ENCODE measurements at places on chromosomes 4 and X.
A peak's percentile ranks its signal among the peaks of the same experiment; 100 is the strongest.

- DNase-seq = no peak
Observed at GRCh38 chr4:74317616-74318246, 9.5 kb downstream of the EPGN start.

- DNase-seq = no peak
Observed at GRCh38 chr4:24144381-24144780, 254.5 kb upstream of the PPARGC1A start.

DNA sequence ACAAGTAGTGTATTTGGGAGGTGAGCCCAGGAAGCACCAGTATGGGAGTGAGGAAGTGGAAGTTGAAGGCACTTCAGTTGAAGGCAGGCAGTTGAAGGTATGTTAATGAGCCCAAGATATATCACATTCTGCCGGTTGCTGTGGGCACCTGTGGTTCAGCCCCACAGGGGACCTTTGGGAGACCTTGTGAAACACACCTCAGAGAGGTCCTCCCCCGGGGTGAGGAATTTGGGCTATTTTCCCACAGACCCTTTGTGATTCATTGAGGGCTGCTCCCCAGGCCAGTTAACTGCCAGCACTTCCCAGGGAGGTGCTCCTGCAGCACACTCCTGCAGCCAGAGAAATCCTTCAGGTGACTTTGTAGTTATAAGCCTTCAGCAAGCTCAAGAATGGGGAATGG lies 45.9 kb downstream of the PTCHD1 start:
- DNase-seq = no peak

DNA sequence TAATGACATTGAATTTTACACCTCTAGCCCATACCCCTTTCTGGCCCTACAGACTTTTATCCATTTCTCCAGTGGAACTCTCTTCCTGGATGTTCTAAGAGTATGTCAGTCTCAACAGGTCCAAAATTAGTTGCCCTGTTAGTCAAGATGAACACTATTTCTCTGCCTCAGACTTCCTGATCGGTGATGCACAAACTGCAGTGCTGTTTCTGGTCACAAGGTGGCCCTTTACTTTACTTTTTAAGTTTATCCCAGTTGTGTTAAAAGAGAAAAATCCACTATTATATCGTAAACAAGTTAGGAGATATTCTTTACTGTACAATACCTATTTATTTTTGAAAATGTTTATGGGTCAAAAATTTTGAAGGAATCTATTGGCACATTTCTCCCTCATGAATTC lies 13.1 kb downstream of the TCEAL7 start:
- DNase-seq = peak; percentile 16

- DNase-seq = no peak
Observed at GRCh38 chrX:108584617-108585211, 145.1 kb downstream of the COL4A5 start.

DNA sequence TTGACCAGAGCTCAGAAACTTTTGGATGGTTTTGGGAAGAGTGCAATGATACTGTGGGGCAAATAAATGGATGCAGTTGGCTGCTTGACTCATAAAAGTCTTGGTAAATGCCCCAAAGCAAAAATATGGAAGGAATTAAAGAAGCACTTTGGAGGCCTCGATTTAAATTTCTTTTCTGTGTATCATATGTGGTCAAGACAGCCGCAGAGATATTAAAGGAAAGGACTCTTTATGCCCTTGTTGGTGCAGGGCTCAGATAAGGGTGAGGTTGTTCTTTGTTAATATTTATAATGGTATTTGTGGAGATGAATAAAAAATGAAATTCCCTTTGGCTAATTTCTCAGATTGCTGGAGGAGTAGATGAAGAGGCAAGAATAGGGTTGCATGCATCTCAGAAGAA lies 90.2 kb downstream of the NHS start:
- no peak for DNase-seq

GRCh38 chr4:472881-473569 lies 25.9 kb downstream of the ZNF721 start:
- no peak for DNase-seq

GRCh38 chr4:89337681-89338080 lies 30.1 kb upstream of the GPRIN3 start:
- no peak for DNase-seq

DNA sequence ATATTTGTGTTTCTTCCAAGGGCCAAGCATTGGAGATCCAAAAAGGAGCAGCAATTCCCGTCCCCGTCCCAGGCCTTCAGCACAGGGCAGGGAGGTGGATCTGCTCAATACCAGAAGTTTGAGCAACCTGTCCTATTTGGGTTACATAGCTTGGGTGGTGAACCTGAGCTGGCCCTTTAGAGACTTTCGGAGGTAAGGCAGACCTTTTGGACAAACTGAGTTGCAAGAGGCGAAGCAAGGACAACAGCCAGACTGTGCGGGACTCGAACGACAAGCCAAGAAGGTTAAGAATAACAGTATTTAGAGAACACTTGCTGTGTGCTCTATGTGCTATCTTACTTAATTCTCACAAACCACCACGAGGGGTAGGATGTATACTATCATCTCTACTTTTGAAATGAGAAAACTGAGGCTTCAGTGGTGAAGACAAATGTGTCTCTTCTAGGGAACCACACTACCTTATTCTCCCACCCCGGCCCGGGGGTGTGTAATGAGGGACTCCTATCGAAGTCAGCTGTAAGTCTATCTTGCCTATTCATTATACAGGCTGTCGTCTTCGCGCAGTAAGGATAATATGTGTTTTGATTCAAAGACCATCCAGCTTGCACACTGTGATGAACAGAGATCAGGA lies 1.3 kb downstream of the NOP14 start:
- DNase-seq = no peak

DNA sequence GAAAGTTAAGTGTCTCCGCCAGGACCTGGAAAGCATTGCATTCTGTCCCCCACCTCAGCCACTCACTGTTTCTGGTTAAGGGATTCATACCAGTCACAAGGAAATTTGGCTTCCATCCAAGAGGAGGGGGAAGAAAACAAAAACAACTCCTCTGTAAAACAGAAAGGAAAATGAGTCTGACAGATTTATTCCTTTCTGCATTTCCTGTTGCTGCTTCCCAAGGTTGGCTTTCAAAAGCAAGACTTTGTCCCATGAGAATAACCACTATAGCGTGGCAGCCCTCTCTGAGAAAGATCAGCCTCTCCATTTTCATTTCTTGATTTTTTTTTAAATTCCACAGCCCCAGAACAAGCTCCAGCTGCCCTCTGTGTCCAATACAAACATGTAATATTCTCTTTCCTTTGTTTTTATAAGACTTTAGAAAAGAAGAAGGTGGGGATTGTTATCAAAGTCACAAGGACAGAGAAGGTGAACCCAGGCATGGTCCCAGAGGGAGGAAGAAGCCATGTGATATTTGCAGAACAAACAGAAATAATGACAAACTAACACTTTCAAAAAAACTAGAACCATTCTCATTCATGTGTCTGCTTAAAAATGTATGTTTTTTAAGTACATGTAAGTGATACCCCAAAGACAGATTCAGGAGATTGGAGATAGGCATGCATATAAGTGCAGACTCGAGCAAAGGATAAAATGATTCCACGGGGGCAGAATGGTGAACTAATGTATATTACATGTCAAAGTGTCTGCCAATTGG lies 90.7 kb upstream of the DCLK2 start:
- no peak for DNase-seq

DNA sequence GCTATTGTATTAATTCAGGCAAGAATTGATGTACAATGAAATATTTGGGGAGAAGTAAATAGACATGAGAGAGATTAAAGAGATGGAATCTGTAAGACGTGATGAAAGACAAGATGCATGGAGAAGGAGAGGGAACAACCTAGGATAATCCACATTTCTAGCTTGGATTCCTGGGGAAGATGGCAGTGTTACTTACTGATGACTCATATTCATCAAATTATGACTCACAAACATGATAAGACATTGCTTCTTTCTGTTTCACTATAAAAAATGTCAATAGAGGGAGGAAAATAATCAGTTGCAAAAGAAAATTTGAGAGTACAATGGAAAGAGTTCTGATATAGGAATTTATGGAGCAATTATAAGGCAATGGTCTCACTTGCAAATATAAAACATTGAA lies 104.1 kb upstream of the BMP3 start:
- no peak for DNase-seq

- no peak for DNase-seq
Observed at GRCh38 chrX:7071390-7071789, 76.1 kb upstream of the STS start.

DNA sequence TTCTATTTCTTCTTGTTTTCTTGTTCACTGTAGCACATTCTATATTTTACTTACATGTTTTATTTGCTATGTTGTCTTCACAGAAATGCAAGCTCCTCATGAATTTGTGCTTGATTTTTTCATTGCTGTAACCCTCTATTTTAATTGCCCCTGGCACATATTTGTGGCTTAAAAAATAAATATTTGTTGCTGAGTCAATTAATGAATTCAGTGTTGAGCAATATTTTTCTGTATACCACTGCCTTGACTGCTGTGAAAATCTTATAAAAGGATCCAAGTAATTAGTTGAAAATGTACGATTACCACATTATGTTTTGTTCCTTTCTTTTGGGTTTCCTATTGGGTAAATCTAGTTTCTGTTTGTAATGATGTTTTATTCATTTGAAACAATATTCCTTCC lies 68.5 kb downstream of the FAM47A start:
- DNase-seq = no peak

- no peak for DNase-seq
Observed at GRCh38 chr4:140085062-140085622, 68.8 kb downstream of the MAML3 start.

DNA sequence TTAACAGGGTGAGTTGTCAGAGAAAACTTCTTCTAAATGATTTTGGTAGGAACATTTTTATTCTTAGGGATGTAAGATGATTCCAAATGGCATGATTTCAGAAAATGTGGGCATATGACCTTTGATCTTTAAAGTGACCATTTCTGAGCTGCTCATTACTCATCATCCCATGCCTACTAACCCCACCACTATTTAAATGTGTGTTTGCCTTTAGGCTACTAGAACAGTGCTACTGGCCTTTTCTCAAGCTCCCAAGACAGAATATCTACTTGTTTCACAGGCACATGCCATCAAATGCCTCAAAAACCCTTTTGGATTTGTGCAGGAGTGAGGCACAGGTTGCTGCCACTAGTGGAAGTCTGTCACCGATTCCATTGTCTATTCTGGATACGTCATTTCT lies 428.2 kb downstream of the ADAM29 start:
- DNase-seq = no peak

GRCh38 chr4:135371137-135371536 lies 1169.5 kb upstream of the PABPC4L start:
- no peak for DNase-seq

DNA sequence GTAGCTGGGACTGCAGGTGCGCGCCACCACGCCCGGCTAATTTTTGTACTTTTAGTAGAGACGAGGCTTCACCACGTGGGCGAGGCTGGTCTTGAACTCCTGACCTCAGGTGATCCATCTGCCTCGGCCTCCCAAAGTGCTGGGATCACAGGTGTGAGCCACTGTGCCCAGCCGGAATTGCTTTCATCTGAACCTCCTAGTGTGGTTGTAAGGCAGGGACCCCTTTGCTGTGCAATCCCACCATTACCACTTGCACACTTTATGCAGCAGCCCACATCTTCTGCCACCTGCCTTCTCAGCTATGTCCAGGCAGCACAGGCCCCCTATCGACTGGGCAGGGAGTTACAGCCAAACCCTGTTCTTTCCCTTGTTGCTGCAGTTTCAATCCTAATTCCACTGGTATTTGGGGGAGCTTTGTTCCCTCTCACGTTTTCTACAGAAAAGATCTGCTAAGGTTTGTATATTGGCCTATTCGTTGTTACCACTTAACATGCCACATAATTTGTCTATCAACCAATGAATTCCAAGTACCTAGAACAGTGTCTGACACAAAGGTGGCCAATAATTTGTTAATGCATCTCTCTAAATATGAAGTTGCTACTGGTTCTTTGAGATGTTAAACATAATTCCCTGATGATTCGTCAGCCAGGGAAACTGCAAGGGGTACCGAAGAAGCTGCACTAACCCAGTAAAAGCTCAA lies 6.5 kb downstream of the RPL39 start:
- DNase-seq = peak; percentile 17

DNA sequence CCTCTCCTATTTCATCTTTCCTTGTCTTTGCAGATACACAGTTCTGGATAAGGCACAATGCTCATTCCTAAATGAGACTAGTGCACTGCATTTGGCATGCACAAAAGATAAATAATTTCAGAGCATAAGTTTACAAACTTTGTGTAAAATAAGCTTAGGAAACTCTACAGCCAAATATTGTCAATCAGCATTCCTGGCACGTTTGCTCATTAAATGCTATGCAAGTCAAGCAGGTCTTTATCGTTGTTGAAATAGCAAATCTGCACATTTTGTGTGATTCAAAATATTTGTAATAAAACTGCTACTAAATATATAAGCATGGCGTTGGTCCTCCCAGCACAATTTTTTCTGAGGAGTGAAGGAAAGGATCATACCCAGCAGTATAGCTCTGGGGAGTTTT lies 322.1 kb upstream of the NOCT start:
- DNase-seq = no peak

DNA sequence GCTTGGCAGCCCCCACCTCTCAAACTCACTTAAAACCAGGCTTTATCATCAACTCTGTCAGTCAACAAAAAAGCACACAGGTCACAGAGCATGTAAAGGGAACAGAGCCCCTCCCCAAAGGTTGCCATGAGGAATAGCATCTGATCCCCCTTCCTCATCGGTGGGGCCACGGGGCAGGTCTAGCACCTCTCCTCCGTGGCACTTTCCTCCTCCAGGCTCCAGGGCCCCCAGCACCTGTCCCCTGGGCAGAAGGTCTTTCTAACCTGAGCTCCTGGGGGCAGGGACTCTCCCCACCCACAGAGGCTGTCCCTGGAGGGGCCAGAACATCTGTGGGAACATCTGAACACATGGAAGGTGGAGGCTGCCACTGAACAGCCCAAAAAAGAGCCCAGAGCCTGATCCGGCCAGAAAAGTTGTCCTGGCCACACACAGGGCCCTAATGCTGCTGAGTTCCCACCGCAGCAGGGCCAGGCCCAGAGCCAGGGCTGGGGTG lies 65.7 kb downstream of the ZFYVE28 start:
- no peak for DNase-seq

- DNase-seq = no peak
Observed at GRCh38 chrX:39904816-39905537, 192.8 kb downstream of the BCOR start.

- no peak for DNase-seq
Observed at GRCh38 chr4:125314676-125315575, at the start of gene FAT4. TSS of gene FAT4 (plus strand) at chr4:125314955. CDS start at chr4:125316412, 1,457 bp downstream.

DNA sequence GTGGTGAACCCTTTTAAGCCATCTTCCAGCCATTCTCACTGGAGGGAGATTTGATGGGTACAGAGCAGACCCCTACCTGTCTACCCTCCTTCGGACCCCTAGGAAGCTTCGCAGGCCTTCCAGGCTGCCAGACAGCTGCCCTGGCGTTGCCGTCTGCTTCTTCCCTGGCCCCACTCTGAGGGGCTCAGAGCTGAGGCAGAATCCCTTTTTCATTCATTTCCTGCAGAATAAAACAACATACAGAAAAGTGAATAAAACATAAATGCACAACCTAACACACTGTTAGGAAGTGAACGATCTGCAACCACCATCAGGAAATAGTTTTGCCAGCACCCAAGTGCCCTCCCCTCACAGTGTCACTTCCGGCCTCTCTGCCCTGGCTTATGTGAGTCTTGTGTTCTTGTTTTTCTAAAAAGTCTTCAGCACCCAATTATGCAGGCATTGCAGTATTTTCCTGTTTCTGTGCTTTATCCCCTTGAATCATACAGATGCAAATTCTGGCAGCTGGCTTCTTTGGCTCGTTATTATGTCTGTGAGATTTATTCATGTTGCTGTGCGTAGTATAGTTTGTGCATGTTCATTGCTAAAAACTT lies 5.6 kb upstream of the ADD1 start:
- peak; percentile 69 for DNase-seq
